ENCODE measurements at places on chromosomes 5 and 9.

DNA sequence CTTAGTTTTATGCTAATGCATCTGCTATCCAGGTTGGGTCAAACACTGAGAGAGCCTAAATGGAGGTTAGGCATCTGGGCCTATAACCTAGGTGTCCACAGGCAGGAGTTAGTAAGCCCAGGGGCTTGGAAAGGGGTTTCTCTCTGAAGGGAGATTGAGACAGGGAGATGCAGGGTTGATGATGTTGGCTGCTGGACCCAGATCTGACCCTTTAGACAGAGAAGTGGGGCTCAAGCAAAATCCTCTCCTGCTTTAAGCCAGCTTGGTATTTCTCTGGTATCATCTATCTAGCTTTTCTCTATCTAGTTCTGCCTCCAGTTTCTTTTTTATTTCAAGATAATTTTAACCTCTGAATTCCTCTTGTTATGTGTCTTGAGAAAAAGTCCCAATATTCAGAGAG lies 18.3 kb upstream of the ANKRD55 start:
- DNase-seq, result no peak

GRCh38 chr9:134678666-134679443 lies 37.3 kb downstream of the COL5A1 start:
- no peak for DNase-seq

GRCh38 chr9:113790093-113790492 lies 86.0 kb upstream of the ZNF618 start:
- no peak for DNase-seq

DNA sequence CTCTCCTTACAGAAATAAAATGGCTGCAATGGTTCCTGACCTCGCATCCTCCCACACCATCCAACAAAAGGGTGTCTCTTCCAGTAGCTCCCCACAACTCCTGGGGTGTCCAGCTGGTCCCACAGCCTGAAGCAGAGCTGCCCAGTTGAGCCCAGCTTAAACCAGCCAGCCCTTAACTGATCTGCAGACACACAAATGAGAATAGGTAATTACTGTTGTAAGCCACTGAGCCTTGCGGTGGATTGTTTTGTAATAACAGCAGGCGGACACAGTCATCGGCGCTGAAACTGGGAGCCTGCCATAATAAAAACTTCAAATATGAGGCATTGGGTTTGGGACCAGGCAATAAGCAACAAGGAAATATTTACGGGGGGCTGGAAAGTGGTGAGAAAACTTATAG lies 10.4 kb upstream of the ZBTB43 start:
- no peak for DNase-seq

DNA sequence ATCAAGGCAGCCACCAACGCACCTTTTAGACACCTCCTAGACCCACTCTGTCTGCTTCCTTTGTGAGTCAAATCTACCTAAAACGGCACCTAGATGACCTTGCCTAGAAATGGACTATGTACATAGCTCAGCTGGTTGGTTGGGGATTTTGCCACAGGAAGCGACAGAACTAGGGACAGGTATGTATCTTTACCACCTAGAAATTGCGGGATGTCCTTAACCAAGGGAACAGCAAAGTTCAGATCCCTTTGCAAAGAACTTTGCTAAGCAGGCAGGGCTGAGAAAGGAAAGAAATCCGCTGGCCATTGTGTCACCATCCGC lies 2.0 kb upstream of the ENC1 start:
- no peak for DNase-seq

DNA sequence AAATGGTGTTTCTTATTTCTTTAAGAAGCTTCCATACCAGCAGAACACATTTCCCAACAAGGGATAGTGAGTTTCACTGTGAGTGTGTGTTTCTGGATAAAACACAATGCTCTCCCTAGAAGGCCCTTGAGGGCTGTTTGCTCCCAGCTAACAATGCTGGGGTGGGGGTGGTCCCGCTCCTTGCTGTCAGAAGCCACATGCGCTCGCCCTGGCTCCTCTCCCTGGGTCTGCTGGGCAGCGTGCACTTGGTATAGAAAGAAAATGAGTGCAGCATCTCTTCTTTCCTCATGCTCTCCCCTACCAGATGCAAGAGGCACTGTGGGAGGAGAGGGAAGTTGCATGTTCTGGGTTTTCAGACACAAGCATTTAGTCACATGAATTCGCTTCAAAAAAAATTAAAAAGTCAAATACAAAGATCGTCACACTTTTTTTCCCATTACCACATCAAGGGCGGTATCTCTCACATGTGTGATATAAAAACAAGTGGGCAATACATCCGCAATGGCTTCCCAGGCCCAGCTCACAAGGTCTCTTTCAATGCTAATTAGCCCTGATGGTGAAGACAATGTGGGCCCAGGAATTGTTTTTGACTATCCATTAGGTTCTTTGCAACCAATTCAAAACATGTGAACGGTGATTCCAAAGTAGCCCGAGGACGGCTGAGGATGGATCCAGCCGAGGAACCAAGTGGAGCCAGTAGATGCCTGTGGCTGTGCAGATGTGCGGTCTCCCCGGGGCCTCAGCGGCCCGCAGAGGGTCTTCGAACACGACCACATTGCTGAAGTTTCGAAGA lies 603.6 kb downstream of the IRX1 start:
- DNase-seq, result no peak

DNA sequence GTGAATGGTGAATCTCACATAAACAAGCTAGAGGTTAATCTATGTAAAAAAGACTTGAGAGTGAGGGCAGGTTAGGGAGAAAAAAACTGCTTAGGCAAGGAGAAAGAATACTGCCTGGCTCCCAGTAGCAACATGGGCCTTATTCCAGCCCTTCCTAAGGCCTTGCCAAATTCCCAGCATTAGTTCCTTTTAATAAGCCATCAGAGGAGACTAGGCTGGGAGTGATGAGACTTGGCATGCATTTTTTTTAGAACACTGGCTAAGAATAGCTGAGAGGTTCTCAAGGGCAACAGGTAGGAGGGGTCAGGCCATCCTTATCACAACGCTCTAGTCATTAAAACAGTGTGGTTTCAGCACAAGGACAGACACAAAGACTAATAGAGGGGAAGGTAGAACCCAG lies 20.9 kb upstream of the ZBTB43 start:
- no peak for DNase-seq

DNA sequence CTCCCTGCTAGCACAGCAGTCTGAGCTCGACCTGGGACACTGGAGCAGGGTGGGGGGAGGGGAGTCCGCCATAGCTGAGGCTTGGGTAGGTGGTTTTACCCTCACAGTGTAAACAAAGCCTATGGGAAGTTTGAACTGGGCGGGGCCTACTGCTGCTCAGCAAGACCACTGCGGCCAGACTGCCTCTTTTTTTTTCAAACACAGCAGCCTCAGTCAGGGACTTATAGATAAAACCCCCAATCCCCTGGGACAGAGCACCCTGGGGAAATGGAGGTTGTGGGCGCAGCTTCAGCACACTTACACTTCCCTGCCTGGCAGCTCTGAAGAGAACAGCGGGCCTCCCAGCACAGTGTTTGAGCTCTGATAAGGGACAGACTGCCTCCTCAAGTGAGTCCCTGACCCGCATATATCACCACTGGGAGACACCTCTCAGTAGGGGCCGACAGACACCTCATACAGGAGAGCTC lies 151.1 kb upstream of the APC start:
- DNase-seq, result no peak

GRCh38 chr5:10635257-10635866 lies 71.5 kb downstream of the ANKRD33B start:
- no peak for DNase-seq

GRCh38 chr9:103296189-103296588 lies 301.1 kb downstream of the CYLC2 start:
- no peak for DNase-seq

GRCh38 chr9:75417471-75417870 lies 329.2 kb downstream of the OSTF1 start:
- no peak for DNase-seq

- DNase-seq, result no peak
Observed at GRCh38 chr9:274406-274805, 59.7 kb downstream of the DOCK8 start.

- no peak for DNase-seq
Observed at GRCh38 chr5:163760498-163760897, 255.1 kb downstream of the MAT2B start.
